ENCODE measurements at places on chromosomes 16 and 17.

DNA sequence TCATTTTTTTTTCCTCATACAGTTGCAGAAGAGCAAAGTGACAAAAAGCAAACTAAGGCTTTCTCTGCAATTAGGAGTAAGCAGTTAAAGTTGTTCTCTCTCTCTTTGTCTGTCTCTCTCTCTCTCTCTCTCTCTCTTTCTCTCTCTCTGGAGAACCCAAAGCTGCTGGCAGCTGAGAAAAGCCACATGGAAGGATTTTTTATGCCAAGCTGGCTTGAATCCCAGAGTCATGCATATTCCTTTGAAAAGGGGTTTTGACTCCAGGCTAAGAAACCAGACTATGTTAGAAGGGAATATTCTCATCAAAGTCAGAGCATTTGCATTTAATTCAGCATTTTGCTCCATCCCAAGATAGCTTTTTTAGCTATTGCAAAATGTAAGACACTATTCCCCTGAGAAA, 1114.2 kb upstream of the GOT2 start:
- no peak for DNase-seq

DNA sequence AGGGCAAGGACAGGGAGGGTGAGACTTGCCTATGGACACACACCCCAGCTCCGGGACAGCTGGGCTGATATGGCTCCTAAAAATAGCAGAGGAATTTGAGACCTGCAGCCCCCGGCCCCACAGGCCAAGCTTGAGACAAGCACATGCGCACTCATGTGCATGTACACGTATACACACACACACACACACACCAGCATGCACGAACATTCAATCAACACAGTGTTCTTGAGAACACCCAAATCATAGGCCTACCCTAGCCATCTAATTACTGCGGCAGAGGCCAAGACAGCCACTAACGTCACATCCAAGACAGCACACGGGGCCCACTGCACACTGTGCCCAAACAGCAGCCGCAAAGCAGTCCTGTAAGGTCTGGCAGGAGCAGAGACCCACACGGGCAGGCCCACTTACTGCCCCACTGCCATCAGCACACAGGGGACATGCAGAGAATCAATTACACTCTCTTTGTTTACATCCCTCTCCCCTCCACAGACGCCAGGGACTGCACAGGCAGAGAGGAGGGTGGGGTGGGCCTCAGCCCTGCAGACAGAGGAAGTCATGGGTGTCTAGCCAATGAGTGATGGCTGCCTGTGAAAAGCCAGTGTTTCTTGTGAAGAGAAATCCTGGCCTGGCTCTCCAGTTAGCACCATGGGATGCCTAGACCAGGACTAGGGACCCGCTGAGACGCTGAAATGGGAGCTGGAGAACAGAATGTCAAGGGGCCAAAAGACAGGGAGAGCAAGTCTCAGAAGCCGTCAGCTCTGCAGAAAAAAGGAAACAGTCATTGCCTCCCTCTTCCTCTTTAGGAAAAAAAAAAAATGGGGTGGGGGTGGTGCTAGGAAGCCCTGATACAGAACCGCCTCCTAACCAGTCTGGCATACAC, 39.3 kb downstream of the MYO18A start:
- no peak for DNase-seq

DNA sequence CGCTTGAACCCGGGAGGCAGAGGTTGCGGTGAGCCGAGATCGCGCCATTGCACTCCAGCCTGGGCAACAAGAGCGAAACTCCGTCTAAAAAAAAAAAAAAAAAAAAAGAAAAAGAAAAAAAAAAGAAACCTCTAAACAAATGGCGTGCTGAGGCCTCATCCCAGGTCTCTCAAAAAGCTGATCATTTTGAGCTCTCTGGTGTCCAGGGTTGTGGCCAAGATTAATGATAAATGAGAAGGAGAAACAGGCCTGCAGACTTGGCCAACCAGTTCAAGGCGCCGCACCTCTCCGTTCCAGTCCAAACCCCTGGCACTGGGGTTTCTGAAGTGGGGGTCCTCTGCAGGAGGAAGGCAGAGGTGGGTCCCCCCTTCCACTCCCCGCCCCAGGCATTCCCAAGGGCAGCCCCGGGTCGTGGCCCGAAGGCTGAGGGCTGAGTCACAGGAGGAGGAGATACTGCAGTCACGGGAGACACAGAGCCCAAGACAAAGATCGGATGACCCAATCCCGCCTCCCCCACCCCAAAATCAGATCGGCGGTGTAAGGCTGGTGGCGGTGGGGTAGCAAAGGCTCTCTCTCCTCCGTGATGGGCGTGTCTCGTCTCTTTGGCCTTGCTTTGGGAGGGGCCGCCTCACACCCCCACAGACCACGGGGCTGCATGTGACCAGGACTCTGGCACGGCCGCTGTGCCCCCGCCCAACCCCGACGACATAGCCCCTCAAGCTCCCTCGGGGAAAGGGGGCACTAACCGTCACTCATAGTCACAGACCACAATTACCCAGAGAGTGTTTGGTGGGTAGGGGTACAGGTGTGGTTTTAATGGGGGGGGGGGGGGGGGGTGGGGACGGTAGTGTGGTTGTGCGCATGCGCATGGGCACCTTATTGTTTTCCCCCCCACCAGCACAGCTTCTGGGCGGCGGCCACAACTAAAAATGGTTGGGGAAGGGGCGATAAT, 1.1 kb downstream of the VAT1 start:
- DNase-seq, result no peak

GRCh38 chr16:87780385-87780989, 14.7 kb upstream of the KLHDC4 start:
- peak; percentile 58 for DNase-seq

DNA sequence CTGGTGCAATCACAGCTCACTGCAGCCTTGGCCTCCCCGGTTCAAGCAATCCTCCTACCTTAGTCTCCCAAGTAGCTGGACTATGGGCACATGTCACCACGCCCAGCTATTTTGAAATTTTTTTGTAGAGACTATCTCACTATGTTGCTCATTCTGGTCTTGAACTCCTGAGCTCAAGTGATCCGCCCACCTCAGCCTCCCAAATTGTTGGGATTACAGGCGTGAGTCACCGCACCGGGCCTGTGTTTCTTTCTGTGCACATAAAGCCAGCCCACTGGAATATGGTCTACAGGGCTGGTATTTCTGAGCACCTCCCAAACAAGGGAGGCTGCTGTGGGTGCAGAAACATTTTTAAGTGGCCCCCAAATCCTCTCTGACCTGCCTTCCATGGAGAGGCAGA, 8.4 kb downstream of the TMEM95 start:
- DNase-seq, result no peak

- DNase-seq, result no peak
Observed at GRCh38 chr16:72061564-72061963, 1.5 kb upstream of the HPR start.

DNA sequence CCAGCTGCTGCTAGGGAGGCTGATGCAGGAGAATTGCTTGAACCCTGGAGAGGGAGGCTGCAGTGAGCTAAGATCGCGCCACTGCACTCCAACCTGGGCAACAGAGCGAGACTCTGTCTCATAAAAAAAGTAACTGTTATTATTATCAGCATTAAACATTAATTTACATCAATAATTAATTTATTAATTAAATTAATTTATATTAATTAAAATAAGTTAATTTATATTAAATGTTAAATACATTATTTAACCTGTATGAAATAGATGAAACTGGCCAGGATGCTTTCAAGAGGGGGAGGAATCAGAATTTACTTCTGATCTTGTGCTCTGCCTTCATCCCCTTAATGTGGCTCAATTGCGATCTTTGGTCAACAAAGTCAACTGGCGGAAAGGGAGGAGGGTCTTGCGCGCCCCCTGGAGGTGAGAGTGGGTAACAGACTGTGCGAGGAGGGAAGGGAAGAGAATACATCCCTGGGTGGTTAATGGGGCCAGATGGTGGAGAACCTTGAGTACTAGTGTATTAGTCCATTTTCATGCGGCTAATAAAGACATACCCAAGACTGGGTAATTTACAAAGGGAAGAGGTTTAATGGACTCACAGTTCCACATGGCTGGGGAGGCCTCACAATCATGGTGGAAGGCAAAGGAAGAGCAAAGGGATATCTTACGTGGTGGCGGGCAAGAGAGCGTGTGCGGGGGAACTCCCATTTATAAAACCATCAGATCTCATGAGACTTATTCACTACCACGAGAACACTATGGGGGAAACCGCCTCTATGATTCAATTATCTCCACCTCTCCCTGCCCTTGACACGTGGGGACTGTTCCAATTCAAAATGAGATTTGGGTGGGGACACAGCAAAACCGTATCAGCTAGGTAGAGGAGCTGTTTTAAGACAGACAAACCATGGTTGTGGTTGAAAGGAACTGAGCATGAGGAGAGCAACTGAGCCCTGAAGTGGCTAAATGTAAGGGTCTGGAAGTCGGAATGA, 15.7 kb upstream of the CPPED1 start:
- DNase-seq, result peak; percentile 74

DNA sequence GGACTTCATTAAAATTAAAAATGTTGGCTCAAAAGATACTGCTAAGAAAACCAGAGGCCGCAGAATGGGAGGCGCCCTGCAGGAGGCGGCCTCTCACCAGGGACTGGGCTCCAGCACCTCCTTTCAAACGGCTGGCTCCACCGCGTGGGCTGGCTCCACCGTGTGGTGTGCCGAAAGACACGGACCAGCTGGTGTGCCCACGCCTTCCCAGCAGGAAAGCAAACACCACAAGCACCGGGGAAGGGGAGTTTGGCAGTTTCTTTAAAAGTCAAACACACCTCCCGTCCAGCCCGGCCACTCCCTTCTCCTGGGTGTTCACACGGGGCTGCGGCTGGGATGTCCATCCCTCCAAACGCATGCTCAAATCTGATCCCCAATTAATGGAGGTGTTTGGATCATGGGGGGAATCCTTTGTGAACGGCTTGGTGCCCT, 13.9 kb downstream of the HAGH start:
- DNase-seq, result peak; percentile 15

DNA sequence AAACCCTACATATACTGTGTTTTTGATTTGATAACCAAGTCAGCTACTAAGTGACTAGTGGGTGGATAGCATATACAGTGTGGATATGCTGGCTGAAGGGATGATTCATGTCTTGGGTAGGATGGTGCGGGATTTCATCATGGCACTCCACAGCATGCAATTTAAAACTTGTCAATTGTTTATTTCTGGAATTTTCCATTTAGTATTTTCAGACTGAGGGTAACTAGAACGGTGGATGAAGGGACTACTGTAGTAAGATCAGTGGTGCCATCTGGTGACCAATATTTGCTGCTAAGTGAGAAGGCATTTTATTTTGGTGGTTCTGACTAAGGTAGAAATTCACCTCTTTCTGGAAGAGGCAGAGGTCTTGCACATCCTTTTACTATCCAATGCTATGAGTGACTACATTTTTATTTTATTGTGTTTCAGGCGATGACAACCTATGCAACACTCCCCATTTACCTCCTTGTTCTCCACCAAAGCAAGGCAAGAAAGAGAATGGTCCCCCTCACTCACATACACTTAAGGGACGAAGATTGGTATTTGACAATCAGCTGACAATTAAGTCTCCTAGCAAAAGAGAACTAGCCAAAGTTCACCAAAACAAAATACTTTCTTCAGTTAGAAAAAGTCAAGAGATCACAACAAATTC, 3.1 kb downstream of the CDC6 start:
- no peak for DNase-seq

- DNase-seq, result no peak
Observed at GRCh38 chr17:65966072-65966695, 225.7 kb downstream of the CEP112 start.

DNA sequence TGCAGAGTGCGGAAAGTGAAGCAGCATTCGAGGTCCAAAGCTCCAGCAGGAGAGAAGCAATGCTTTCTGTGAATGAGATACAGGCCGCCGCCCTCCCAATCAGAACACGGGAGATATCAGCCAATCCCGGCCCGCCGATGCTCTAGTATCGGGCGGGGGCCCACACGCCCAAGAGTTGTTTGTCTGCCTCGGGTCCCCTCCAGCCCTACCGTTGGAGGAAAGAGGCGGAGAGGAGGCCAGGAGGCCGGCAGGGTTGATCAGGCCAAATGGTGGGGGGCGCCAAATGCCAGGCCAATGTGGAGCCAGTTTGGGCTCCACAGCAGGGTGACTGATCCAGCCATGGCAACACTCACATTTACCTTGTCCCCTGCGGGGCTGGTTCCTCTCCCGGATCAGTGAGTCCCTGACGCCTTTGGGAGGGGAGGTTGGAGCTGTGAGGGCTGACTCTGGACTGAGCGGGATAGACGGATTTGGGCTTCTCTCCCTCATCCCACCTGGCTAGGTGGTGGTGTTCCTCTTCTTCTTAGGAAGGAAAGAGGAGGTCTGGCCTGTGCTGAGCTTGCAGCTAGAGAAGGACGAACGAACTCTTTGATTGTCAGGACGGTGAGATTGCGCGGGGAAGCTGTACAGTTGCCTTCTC, 10.4 kb upstream of the CUEDC1 start:
- DNase-seq, result no peak

DNA sequence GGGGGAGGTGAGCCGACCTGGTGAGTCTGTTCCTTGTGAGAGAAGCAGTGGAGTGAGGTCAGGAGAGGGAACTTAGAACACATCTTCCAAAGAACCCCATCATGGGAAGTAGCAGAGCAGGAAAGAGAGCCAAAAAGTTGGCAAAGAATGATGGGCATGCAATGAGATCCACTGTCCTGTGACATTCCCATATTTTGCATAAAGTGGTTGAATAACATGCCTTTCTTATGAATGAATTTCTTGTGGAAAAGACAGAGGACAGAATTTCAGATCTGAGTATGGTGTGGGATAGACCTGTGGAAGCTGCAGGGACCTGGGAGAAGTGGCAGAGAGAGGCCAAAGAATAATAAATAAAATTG, 41.3 kb downstream of the TMEM100 start:
- DNase-seq, result no peak

DNA sequence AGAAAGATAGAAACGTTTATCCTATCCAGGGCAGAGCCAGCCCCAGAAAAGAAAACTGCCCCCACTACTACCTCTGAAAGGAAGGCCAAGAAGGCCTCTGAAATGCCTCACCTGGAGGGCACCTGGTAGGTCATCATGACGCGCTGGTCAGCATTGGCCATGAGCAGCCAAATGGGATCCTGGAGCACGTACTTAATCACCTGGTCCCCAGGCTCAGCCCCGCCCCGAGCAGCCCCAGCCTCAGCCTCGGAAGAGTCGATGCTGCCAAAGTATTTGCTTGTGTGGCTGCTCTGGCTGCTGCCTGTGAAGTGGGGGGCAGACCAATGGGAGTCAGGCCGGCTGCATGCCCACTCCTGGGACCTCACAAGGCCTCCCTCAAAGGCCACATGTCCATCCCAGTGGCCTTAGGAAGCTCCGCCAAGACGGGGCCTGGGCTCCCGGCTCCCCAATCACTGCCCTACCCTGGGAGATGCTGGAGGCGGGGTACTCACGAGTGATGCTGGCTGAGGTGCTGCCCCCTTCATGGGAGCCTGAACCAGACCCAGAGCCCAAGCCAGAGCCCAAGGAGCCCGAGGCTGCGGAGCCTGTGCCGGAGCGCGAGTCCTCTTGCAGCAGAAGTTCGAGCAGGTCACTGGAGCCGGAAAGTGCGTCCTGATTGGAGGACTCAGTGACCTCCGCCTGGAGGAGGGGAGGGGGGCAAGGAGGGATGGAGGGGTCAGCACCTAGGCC, 9.9 kb downstream of the PER1 start:
- DNase-seq, result no peak

GRCh38 chr16:66309215-66309807, 57.2 kb upstream of the CDH5 start:
- DNase-seq, result no peak

- no peak for DNase-seq
Observed at GRCh38 chr17:67246653-67247415, 1.8 kb upstream of the HELZ start.

GRCh38 chr16:17469741-17470181, 999 bp downstream of the XYLT1 start:
- no peak for DNase-seq

GRCh38 chr16:12627394-12627793, 176.3 kb downstream of the CPPED1 start:
- no peak for DNase-seq

- DNase-seq, result no peak
Observed at GRCh38 chr17:13931111-13931526, 138.2 kb upstream of the COX10 start.

Measured in activated CD4-positive, alpha-beta T cell treated with anti-CD3 and anti-CD28 coated beads for 24 hours (primary cell).